Myocyte (in vitro differentiated cells): ENCODE measurements at places on chromosomes 16 and 17. TPM values are rescaled to one million over a fixed set of nuclear protein-coding genes. Genes with fewer than 3 reads are reported as not detected.

The CA7 gene
- total RNA-seq, result 3.4 and 4.2 TPM in 2 replicates

DNA sequence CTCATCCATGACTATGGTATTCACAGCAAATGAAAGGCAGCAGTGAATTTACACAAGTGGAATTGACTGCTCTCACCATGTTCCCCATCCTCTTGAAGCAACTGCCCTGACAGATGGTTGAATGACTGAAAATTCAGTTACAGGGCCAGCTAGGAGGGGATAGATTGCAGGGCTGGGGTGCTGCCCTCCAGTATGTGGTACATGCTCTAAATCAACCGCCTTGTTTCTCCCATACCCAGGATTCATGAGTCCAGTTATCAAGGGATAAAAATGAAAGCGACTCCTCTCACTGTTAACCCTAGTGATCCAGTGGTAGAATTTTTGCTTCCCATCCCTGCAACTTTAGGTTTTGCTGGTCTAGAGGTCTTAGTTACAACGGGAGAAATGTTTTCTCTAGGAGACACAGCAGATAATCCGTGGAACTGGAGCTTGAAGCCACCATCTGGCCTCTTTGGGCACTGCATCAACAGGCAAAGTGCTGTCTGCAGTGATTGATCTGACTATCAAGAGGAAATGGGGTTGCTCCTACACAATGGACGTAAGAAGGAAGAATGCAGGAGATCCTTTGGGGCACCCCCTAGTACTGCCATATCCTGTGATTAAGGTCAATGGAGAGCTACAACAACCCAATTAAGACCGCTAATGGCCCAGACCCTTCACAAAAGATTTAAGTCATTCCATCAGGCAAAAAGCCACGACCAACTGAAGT lies 32.0 kb downstream of the SCPEP1 start:
- DNase-seq, result peak; percentile 59

DNA sequence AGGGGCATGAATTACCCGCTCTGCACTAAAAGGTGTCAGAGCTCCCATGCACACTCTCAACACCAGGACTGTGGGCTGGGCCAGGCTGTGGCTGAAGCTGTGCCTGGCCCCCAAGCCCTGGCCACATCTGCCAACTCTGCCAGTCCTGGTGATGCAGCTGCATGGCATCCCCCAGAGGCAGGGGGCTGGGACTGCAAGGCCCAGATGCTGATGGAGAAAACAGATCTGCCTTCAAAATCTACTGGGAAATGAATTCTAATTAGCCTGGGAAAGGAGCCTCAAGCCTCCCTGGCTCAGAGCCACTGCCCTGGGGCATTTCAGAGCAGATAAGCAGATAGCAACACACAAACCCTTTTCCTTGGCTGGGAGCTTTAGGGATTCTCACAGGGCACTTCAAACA lies 3.4 kb downstream of the CHST6 start:
- DNase-seq, result no peak

DNA sequence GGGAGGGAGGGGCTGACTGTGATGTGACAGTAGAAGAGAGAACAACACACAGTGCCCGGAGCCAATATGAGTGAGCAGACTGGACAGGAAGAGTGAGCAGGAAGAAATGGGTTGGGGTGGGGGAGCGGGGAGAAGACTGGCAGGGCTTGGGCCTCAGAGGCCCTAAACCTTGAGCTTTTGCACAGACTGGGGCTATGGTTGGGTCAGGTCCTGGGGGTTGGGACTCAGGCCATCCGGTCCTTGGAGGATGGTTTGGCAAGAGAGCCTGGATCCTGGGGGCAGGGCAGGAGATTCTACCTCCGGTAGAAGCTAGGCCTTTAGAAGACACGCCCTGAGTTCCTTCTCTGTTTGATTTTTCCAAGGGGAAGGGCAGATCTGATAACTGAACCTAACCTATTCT lies 1.1 kb downstream of the CAMTA2 start:
- no peak for DNase-seq

DNA sequence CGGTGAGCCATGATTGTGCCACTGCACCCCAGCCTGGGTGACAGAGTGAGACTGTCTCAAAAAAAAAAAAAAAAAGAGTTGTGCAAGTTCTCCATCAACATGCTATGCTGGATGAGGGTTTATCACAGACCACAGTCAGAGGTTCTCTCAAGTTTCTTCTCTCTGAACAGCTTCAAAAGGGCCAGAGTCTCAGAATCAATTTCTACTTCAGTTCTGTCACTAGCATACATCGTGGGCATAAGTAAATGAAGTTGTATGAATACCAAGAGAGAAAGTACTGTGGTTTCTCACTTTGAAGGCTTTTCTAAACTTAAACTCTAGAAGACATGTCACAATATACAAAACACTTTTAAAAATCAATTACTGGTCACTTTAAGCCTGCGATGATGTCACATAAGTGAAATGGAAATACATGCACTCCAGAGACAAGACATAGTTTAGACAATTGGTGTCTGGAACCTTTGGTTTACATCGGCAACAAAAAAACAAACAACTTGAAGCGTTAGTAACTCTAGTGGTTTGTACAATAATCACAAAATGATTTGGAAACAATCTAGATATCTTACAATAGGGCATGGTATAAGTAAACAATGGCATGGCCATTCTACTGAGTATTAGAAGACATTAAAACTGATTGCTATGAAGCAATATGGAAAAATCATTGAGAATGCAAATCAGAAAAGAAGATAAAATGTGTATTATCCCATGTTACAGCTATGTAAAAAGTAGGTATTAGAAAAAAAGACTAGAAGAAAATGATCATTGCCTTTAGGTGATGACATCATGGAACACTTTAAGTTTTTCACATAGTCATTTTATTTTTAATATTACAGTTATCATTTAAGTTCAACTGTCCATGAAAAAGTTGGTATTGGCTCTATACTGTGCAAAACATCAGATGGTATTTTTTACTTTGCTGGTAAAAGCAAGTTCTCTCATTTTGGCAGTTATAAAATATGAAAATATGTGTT lies 232.3 kb downstream of the ZFHX3 start:
- DNase-seq, result no peak

The SKAP1 gene
- total RNA-seq, result not detected in 2 replicates

The C16orf46 gene
- 1.0 and 1.9 TPM in 2 replicates for total RNA-seq

DNA sequence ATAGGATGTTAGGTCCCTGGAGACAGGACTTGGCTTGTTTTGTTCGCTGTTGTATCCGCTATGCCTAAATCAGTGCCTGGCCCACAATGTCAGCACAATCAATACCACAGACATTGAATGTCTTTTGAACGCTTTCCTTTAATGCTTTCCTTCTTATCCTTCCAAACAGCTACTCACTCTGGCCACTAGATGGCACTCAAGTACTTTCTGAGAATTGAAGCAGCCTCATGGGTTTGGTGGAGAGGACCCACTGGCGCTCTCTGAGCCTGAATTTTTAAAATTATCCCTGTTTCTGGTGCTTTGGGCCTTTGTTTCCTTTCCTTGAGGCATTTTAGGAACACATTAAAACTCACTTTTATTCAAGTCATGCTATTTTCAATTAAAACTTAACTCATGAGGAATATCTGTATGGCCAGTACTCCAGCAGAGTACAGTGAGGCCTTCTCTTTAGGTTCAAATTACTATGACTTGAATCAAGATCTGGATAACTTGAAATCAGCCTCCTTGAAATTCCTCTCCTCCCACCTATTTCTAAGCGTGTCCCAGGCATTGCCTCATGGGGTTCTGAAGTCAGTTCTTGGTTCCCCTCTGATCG lies 3.2 kb upstream of the NLRP1 start:
- peak; percentile 90 for DNase-seq

The CIBAR2 gene
- not detected in 2 replicates for total RNA-seq

- DNase-seq, result no peak
Observed at GRCh38 chr16:49951574-49952195, 73.3 kb upstream of the CNEP1R1 start.

The SLC35G6 gene
- total RNA-seq, result not detected in 2 replicates

DNA sequence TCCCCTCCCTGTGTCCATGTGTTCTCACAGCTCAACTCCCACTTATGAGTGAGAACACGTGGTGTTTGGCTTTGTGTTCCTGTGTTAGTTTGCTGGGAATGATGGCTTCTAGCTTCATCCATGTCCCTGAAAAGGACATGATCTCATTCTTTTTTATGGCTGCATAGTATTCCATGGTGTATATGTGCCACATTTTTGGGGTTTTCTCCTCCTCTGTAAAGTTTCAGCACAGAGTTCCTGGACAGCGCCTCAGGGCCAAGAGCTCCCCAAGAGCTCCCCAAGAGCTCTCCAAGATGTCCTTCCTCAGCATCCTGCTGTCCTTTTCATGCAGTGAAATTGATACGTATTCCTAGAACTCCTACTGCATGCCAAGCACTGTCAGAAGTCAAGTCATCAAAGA lies 6.9 kb upstream of the ABAT start:
- no peak for DNase-seq

GRCh38 chr16:66400503-66401380 lies 26.4 kb upstream of the BEAN1 start:
- no peak for DNase-seq

- peak; percentile 41 for DNase-seq
Observed at GRCh38 chr16:57536306-57537193, at the start of gene CCDC102A. CCDC102A (minus strand) TSS chr16:57536571; CDS start chr16:57529177, 7,394 bp downstream.

- peak; percentile 90 for DNase-seq
Observed at GRCh38 chr16:89422905-89423630, 67.3 kb downstream of the ANKRD11 start.

- no peak for DNase-seq
Observed at GRCh38 chr16:58462499-58462996, 37.4 kb upstream of the NDRG4 start.

The ANKS4B gene
- total RNA-seq, result 0.03 TPM in 1 of 2 replicates, not detected in the other

DNA sequence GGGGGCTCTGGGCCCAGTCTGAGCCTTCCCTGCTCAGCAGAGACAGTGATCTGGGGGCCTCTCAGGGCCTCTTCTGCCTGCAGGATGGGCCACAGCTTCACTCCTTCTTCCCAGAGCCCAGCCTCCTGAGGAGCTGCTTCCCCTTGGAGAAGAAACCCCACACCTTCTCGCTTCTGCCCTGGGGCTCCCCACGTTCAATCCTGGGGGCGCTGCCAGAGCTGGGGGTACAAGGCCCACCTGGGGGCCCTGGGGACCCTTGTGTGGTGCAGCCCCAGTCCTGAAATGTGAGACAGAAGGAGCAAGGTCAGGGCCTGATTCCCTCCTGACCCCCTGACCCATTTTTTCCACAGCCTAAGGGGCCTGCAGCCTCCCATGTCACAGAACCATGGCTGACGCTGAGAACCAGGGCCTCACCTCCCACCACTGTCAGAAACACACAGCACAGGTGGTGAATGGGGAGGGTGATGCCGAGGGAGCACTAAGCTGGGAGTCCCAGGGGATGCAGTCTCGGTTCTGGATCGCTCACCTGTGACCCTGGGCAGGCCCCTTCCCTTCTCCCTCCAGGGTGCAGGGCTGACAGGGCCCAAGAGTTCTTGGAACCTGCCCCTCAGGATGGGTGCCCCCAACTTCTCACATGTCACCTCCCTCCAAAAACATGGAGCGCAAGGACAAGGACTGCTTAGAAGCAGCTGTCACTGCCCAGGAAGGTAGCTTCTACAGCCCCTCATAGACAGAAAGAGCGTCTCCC lies 21.6 kb upstream of the MPO start:
- DNase-seq, result no peak

DNA sequence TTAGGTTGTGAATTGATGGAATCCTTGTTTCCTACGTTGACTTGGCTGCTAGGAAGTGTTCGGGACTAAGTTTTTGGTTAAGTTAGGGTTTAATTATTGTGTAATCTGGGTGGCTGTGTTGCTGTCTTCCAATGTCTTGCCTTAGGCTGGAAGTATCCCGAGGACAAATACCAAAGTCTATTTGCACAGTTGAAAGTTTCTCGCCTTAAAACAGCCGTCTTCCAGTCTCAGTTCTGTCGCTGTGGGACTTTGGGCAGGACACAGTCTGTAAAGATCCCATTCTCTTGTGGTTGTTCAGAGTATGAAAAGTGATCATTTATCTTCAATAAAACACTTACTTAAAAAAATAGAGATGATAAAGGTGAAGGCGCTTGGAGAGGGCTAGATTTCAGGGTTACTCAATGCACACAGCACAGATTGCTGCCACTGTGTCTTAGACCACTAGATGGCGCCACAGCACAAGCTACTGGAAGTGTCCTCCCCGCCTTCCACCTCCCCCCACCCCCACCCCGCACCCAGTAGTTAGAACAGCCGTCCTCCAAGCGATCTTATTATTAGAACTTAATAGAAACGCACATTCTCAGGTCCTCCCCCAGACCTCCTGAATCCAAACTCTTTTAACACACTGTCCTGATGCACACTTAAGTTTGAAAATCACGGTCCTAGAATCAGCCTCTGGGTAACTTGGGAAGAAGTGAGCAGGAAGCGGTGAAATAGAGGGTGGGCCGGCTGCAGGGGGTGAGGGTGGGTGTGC lies 45.8 kb downstream of the AKAP1 start:
- peak; percentile 88 for DNase-seq

The KCNH4 gene
- total RNA-seq, result not detected in 2 replicates
